Stimulated activated CD8-positive, alpha-beta memory T cell treated with anti-CD3 and anti-CD28 coated beads, Interleukin-2, amount 100 ng/mL, for 1 hour (primary cell): ENCODE measurements at places on chromosomes 11 and 22.

GRCh38 chr11:67466962-67467771 is 1.9 kb downstream of the TMEM134 start:
- no peak for DNase-seq

GRCh38 chr11:12433571-12434324 is 56.4 kb downstream of the PARVA start:
- DNase-seq = no peak

DNA sequence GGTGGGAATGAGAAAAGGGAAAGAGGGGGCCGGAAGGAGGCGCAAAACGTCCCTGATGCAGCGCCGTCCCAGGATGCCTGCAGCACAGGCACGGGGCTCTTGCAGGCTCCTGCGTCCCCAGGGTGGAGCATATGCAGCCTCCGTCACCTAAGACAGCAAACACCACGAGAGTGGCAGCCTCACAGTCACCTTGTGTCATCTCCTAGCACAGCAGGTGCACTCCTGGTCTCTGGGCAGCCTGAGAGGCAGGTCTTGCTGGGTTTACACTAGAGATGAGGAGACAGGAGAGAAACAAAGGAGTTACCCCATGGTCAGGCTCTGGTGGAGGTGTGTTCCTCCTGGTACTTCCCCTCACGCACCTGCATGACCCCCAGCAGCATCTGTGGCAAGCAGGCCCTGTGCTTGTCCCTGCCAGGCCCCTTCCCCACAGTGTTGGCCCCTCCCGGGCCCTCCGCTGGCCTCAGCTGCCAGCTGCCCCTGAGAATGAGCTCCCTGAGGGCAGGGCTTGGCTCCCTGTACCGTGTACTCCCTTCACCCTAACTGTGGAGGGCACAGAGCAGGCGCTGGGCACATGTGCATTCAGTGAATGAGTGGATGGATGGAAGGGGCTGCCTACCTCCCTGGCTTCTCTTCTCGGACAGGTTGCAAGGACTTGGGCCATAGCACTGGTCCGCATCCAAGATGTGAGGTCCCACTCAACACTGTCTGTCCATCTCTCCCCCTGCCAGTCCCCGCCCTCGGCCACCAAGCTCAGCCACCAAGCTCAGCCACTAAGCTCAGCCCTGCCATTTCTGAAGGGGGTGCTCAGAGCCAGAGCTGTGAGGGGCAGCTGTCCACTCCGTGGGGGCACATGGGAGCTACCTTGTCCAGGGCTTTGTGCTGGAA is 988.6 kb downstream of the BRD1 start:
- no peak for DNase-seq

GRCh38 chr11:811446-812245 is 1.9 kb downstream of the RPLP2 start:
- no peak for DNase-seq

DNA sequence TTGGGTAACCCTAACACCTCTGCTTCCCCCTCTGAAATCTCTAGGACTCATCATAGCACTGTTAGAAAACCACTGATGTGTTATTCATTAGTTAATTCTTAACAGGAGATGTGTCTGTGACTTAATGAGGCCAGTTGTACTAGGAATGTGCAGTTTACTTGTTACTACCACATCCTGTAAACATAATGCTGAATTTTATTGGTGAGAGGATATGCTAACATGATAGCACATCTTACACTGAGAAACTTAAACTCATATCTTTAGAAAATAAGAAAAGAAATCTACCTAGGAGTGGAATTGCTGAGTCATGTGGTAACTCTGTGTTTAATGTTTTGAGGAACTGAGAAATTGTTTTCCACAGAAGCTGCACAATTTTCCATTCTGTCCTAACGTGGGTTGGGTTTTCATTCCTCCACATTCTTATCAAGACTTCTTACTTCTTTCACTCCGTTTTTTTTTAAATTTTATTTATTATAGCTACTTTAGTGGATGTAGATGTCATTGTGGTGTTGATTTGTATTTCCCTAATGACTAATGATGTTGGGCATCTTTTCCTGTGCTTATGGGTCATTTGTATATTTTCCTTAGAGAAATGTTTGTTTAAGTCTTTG is 33.7 kb downstream of the RNF121 start:
- no peak for DNase-seq

DNA sequence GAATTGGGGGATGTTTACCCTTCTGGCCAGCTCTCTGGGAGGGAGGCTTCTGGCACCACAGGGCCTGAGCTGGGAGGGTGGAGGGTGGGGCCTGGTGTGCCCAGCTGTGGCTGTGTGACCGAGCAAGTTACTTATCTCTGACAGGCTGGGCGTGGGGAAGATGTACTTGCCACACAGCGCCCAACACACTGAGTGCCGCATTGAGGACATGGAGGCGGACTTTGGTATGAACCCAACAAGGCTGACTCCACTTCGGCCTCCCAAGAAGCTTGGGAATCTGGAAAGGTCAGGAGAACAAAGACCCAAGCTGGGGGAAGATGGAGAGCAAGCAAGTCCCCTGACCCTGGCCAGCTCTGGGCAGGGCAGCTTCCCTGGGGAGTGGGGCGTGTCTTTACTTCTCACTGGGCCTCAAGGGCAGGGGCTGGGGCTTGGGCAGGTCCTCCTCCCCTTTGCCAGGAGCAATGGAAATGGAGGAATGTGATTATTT is 2.4 kb upstream of the MGAT3 start:
- DNase-seq = no peak

DNA sequence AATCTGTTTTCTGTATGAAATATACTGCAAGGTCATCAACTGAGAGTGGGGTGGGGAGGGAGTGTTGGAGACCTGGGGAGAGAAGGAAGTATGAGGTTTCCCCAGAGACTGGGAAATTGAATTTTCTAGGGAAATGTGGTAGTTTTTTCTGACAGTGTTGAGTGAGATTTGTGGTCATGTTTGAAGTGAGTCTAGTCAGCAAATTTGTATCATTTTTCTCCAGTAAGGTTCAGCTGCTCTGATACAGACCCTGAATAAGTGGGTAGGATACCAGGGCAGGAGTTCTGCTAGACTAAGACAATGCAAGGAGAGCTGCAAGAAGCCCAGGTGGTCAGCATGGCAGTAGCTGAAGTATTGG is 112.0 kb downstream of the PKNOX2 start:
- no peak for DNase-seq

GRCh38 chr22:24495365-24495675 is 188 bp downstream of the UPB1 start:
- no peak for DNase-seq

DNA sequence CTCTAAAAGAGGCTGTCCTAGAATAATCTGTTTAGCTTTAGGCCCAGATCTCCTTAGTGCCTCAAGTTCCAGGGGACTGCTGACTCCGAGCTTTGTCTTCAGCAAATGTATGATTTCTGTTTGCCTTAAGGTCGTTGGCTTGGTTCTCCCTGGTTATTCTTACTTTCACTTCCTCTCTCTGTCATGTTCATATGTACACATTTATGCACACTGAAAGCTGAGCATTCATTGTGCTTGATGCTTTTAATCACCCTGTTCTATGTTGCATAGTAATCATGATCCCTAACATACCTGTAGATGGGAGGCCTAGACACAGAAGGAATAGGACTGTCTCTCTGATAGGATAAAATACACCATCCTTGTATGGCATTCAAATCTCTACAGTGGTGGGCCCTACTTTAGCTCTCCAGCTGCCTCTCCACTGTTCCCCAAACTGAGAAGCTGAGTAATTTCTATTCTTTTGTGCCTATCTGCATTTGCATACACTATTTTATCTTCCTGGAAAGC is 7.2 kb downstream of the PPFIBP2 start:
- no peak for DNase-seq

DNA sequence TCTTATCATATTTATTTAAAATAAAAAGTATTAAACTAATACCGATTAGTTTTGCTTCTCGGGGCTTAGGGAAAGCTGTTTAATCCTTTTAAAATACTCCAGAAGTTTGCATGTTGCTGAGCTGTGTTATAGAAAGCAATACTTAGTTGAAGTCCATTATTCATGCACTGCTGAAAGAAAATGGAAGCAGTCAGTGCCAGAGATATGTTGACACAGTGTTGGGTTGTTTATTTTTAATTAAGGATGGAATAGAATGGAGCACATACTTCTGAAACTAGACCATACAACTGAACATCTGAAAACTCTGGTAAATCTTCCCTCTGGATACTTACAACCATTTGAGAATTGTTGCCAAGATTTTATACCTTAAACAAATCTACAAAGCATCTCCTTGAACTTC is 282.7 kb upstream of the CCDC179 start:
- DNase-seq = no peak

- DNase-seq = no peak
These were observed 7.8 kb upstream of the DNHD1 start for GRCh38 chr11:6489306-6489705.

DNA sequence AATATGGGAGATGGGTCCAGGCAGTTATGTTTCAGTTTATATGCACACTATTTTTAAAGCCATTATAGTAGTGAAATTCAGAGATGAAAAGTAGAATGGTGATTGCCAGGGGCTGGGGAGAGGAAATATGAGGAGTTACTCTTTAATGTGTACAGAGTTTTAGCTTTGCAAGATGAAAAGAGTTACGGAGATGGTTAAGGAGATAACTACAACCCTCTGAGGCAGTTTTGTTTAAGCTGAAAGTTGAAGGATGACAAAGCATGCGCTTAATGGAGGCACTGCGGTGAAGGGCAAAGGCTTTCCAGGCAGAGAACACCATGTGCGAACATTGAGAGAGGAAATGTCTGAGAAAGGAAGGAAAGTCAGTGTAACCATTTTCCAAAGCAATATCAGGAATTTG is 18.2 kb upstream of the BMAL1 start:
- no peak for DNase-seq

- no peak for DNase-seq
These were observed at the start of gene THY1 for GRCh38 chr11:119422809-119423508. Gene THY1 (minus strand): TSS chr11:119423172. CDS start chr11:119420905, 2,267 bp downstream.

DNA sequence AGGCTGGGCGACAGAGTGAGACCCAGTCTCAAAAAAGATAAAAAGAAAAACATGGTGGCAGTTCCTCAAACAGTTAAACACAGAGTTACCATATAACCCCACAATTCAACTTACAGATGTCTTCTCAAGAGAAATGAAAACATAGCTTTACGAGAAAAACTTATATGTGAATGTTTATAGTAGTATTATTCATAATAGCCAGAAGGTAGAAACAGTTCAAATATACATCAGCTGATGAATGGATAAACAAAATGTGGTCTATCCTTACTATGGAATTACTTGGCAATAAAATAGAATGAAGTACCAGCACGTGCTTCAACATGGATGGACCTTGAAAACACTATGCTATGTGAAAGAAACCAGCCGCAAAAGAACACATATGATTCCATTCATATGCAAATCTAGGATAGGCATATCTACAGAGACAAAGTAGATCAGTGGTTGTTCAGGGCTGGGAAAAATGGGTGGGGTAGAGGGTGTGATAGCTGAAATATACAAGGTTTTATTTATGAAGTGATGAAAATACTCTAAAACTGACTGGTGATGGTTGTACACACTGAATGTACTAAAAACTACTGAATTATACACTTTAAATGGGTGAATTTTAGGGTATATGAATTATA is 12.4 kb downstream of the NF2 start:
- DNase-seq = no peak

- DNase-seq = no peak
These were observed 4.0 kb downstream of the VSIG2 start for GRCh38 chr11:124748100-124748418.

- DNase-seq = no peak
These were observed 24.4 kb upstream of the RFPL3 start for GRCh38 chr22:32333141-32333768.

DNA sequence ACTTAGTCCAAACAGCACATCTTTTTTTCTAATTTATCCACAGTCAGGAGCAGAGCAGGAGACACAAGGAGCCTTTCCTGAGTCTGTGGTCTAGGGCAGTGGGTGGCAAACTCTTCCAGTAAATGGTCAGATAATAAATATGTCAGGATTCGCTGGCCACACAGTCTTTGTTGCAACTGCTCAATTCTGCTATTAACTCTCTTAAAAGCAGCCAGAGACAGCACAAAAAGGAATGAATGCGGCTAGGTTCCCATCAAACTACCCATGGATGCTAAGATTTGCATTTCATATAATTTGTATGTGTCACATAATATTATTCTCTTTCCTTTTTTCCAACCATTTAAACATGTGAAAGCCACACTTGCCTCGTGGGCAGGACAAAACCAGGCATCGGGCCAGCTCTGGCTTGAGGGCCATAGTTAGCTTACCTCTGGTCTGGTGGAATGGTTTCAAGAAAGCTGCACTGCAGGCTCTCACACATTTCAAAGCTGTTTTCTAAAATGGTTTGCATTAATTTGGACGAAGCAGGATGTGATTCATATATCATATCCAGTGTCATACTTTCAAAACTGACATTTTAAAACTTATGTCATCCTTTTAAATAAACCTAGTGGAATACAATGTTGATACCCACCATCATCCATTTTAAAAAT is 64.7 kb upstream of the CD5 start:
- DNase-seq = no peak

GRCh38 chr22:38144025-38144405 is 33.5 kb upstream of the BAIAP2L2 start:
- DNase-seq = no peak

DNA sequence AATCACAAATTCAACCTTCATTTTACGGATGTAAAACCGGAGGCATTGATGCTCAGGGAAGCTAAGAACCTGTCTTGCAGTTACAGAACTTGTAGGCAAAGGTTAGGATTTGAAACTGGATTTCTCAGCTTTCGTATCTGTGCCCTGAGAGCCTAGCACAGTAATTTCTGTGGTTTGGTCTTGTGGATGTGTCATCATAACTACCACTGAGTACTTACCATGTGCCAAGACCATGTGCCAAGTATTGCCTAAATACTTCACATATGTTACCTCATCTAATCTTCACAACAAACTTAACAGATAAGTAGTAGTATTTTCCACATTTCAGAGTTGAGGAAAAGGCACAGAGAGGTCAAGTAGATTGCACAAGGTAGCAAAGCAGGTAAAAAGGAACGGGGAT is 140.7 kb downstream of the NXPE2 start:
- DNase-seq = no peak

DNA sequence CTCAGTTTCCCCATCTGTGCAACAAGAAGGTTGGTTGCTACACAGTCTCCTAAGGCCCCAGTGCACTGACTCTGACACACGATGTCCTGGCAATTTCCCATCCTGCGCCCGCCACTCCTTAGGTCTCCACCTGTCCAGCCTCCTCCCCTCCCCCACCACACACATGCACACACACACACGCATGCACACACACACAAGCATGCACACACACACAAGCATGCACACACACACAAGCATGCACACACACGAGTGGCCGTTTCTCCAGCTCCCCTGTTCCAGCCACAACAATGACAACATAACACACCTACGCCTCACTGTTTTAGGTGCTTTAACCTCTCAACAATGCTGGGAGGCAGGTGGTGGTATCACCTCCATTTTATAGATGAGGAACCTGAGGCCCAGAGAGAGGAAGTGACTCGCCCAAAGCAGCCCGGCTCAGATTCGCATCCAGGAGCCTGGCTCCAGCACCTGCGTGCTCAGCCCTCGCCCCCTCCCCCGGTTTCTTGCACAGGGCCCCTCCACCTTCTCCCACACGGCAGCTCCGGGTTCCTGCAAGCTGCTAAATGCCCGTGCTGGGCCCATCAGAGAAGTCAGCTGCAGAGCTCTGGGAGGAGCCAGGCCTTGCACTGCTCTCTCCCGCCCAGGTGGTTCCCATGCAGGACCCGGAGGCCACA is 13.0 kb downstream of the CYTH4 start:
- DNase-seq = no peak
